ENCODE measurements at places on chromosomes 16 and 17.

- DNase-seq = no peak
Measured at GRCh38 chr17:19590451-19590850, 56.8 kb downstream of the SLC47A1 start.

- DNase-seq = no peak
Measured at GRCh38 chr17:40997361-40997760, 2.3 kb downstream of the KRTAP3-2 start.

DNA sequence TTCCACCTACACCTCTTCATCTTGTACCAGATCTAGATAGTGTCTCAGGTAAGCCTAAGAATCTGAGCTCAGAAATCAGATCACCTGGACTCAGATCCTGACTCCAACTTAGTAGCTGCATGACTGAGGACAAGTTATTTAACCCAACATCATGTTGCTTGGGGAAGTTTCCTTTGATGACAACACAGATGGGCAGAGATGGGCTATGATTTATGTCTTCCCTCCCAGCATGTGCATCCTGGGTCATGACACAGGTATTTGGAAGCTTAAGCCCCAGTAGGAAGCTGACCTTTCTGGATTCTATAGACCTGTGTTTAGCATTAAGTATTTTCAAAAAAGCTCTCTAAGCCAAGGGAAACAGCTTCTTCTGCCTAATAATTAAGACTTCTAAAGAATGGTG is 12.4 kb upstream of the HEATR6 start:
- no peak for DNase-seq

GRCh38 chr16:71594000-71594646 is 17.2 kb upstream of the TAT start:
- no peak for DNase-seq

GRCh38 chr16:28473714-28474265 is 1.7 kb upstream of the NPIPB7 start:
- no peak for DNase-seq

GRCh38 chr17:14593956-14594355 is 293.1 kb downstream of the HS3ST3B1 start:
- no peak for DNase-seq

DNA sequence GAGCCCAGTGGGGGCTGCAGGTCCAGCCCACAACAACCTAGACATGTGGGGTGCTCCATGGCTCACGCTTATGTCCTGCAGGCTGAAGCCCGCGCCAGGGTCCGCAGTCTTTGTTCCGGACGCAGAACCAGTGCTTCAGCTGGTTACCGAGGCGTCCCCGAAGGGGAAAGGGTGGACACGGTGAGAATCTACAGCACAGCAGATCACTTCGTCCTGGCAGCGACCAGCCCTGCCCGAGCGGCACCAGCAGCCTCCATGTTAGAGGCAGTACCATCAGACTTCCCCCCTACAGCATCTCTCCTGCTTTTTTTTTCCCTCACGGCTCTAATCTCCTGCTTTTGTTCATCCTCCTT is 1736.4 kb downstream of the TP53TG3F start:
- no peak for DNase-seq

DNA sequence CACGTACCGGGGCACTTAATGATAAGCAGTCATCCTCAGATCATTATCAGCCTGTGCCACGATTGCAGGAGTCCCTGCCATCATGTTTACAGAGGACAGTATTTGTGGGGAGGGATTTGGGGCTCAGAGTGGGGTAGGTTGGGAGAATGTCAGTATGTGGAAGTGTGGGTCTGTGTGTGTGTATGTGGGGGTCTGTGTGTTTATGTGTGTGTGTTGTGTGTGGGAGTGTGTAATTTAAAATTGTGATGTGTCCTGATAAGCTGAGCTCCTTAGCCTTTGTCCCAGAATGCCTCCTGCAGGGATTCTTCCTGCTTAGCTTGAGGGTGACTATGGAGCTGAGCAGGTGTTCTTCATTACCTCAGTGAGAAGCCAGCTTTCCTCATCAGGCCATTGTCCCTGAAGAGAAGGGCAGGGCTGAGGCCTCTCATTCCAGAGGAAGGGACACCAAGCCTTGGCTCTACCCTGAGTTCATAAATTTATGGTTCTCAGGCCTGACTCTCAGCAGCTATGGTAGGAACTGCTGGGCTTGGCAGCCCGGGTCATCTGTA is 13.5 kb upstream of the EFCAB13 start:
- DNase-seq = no peak

GRCh38 chr16:4370570-4371356 is 885 bp upstream of the VASN start:
- no peak for DNase-seq
